Left ventricle myocardium superior (tissue), 1 donor: ENCODE measurements at places on chromosomes 7 and 10. TPM values are rescaled to one million over a fixed set of nuclear protein-coding genes. Genes with fewer than 3 reads are reported as not detected.

TFPI2 gene
- 1.4 TPM for total RNA-seq

CAMK2B gene
- 98.4 TPM for total RNA-seq

CCL24 gene
- total RNA-seq: 0.47 TPM

SUGCT gene
- 6.8 TPM for total RNA-seq

DNA sequence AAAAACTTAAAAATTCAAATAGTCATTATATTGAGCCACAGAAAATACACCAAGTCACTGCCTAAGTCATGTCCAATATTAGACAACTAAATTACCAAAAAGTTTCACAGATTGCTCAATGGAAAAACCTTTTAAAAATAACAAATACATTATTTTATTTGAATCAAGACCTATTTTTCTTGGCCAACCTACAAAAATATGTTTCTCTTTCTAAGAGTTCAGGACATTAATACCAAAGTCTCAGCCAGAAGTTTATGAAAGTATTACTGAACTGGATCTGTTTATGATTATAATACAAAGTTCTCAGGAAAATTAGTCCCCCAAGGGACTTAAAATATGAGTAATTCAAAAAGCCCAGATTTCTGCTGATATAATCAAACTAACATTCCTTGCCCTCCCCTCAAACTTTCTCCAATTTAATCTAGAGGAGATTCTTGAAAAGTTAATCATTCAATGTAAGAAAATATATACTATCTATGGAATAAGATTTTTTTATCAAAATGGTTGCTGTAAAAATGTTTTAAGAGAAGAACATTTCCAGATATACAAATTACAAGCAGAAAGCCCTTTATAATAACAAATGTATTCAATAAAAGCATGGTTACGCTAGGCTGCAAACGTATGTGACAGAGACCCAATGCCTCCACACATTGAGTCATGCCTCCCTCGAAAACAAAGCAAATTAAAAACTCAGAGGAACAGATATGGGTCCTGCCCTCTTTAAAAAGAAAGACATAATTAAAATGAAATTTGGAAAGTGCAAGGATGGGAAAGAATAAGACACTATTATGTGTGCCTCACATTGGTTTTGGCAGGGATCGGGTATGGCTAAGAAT is 381.6 kb downstream of the PARD3 start:
- DNase-seq: no peak

- no peak for DNase-seq
These were observed 77.8 kb downstream of the JAZF1 start for GRCh38 chr7:28102797-28103196.

DNA sequence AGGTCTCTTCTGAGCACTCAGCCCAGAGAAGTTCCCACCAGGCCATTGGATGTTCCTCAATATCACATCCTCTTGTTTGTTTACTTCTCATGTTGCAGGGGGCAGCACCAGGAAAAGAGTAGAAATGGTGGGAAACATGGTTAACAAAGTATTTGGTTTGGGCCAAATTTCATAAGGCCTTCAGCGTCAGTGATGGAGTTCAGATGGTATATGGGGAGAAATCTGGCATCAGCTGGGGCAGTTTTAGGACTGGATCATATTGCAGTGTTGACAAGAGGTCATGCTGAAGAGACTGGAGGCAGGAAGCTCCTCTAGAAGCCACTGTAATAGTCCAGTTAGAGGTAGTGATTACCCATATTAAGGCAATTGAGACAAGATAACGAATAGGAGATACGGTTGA is 200.0 kb downstream of the WDR11 start:
- DNase-seq: no peak

DNA sequence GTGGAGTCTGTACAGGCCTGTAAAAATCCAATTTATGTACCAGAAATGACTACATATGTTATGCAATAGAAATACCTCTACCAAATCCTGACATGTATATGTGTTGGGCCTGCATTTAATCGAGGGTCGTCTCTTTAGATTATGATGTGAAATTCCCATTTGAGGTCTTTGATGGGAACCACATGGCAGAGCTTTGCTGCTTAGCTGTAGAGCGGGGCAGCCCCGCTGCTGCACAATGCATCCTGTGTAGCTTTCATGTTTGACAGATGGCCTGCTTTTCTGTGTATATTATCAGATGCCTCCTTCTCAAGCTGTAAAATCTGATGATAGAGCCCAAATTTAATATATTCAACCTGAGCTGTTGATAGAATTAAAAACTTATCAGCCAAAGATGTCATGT is 65.8 kb downstream of the RAB18 start:
- no peak for DNase-seq

DNA sequence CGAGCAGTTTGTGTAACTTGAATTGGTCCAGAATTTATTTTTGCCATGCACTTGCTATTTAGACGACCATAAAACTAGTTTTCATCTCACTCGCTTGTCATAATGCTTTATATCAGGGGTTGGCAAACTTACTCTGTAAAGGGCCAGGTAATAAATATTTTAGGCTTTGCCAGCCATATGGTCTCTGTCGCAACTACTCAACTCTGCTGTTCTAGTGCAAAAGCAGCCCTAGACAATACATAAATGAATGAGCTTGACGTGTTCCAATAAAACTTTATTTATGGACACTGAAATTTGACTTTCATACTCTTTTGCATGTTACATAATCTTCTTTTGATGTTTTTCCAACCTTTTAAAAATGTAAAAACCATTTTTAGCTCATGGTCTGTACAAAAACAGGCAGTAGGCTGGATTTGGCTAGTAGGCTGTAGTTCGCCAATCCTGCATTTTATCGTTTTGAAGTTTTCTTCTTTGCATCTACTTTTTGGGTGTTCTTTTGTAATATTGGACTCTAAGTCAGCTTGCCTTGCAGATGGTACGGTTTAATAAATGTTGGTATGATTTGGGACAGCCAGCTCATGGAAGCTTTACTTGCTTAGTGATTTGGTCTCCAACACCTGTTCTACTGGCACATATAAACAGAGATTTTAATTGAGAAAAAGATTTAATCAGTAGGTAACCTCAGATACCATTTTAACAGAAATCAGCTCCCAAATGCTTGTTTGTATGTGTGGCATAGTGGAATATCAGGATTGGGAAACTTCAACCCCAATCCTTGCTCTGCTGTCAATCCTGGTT is 25.6 kb downstream of the SND1 start:
- DNase-seq: no peak
